Prostate gland (tissue), 2 donors: ENCODE measurements at places on chromosomes 1 and 21.

DNA sequence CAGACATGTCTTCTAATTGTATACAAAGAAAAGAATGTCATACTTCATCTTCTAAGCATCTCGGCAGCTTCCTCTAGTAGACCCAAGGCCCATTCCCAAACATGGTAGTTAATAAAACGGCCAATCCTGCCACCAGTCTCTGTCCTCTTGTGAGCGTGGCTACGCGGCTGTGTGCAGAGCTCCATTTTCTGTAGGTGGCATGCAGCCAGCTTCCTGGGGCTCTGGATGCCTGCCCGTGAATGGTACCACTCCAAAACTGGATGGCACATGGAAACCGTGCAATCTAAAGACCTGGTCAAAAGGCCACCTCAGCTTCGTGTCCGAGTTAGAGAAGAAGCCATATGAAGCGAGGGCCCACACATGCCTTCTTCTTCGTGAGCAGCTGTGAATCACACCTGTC, 110.7 kb downstream of the SIPA1L2 start:
- DNase-seq: no peak

DNA sequence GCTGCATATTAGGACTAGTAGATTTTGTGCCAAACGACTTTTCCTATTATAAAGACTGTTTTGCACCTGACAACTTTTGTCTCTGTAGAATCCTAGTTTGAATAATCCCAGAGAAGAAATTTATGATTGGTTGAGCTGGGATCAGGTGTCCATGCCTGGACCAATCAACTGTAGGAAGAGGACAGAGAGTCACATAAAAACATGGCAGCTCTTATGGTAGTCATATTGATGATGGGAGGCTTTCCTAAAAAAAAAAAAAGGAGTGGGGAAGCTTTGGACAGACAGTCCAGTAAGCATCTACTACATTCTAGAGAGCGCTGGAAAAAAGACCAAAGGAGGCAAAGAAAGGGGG, 30.7 kb upstream of the IGSF3 start:
- DNase-seq: no peak

DNA sequence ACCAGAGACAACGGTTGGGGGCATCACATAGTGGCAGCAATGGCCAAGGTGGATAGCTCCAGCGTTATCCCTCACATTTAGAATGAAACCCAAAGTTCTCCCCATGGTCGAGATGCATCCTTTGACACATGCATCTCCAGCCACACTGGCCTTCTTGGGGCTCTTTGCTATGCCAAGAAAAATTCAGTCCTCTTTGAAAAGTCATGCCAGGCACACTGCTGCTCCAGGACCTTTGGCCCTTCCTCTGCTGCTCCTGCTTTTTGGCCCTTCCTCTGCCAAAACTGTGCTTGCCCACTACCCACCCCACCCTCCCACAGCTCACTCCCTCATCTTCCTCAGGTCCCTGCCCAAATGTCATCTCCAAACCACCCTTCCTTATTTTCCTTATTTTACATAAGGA, 106.4 kb downstream of the C1orf94 start:
- DNase-seq: no peak

GRCh38 chr1:96749618-96750017, 28.0 kb downstream of the PTBP2 start:
- DNase-seq: no peak

GRCh38 chr1:116763787-116764465, 9.7 kb downstream of the CD2 start:
- DNase-seq: no peak

- DNase-seq: no peak
Observed at GRCh38 chr1:63634471-63634870, 41.3 kb downstream of the PGM1 start.

- no peak for DNase-seq
Observed at GRCh38 chr1:22855668-22856606, 116.7 kb downstream of the LACTBL1 start.

DNA sequence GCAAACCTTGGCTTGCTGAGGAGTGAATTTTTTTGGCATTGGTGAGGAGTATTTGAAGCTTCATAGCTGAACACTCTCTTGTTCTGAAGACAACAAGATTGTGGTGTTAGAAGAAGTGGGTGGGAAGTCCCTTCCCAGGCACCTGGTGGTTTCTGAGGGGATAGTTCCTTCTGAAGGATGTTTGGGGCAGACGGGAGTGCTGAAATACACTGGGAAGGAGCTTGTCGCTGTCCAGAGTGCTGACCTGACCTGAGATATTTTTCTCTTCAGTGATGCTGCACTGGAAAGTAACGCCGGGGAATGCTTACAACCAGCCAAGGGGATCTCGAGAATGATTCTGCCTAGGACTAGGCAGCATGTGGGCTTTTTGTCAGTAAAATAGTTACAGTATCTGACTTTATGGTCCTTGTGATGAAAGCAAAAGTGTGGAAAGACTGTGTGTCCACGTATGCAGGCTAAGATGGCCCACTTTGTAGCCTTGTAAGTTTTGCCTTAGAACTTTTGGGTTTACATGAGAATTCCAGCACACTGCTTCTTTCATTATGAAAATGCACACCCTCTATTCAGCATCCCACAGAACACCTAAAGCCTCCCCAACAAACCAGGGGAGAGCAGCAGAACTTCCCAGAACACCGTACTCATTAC, 33.1 kb upstream of the NFASC start:
- no peak for DNase-seq

DNA sequence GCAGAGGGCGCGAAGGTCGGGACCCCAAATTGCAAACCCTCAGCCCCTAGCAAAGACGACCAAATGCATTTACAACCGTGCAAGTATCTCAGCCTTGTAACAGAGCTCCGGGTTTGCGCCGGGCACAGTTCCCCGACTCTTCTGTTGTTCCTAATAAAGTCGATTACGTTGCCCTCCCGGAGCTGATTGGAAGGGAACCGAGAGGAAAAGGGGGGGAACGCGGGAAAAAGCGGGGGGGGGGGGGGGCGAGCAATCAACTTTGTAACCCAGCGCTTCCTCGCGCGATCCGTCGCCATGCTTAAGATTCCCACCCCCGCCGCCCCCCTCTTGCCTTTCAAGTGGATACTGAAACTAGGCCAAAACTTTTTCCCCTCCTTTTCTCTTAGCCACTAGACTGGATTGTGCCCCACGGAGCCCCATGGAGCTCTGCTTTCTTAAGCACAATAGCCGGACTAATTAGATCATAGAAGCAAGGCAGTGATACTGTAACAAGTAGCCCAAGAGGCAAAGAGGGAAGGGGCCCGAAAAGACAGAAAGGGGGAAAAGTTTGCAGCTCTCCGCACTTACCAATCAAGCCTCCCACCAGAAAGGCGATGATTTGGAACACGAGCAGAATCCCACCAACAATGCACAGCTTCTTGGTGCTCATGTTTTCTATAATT, 565 bp downstream of the WLS start:
- peak; percentile 83 for DNase-seq

DNA sequence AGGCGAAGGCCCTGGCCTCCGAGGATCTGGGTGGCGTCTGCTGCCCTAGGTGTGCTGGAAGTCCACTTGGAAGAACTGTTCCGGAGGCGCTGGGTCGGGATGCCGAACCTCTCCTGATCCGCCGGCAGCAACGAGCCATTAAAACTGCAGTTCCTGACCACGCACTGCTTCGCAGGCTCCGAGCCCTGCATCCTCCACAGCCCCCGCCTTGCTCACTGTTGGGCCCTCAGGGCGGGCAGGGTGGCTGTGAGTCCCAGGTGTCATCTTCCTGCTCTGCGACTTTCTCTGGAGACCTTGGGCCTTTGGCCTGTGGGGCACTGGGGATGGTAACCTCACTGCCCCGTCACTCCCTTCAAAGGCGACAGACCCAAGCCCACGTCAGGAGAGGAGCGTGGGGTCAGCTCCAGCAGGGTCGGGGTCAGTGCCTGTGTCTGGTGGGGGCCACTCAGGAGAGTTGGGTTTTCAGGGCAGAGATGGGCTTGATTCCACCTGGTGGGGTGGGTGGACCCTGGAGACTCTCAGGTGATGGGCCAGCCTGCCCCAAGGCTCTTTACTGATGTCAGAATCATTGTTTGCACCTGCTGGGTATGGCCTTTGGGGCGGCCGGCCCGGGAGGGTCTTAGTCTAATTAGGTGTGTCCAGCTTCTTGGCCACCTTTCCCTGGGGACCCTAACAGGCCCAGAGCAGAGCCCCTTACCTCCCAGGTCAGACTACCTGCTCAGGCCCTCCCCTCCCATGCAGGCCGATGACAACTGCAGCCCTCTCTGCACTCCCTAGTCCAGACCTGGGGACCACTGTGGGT, 3.1 kb downstream of the PRXL2B start:
- no peak for DNase-seq

- no peak for DNase-seq
Observed at GRCh38 chr21:23578027-23578426, 2029.3 kb downstream of the MRPL39 start.
